Stimulated activated CD4-positive, alpha-beta T cell treated with anti-CD3 and anti-CD28 coated beads, Interleukin-4, amount 100 ng/mL, for 4 hours (primary cell): ENCODE measurements at places on chromosomes 1 and 21.

DNA sequence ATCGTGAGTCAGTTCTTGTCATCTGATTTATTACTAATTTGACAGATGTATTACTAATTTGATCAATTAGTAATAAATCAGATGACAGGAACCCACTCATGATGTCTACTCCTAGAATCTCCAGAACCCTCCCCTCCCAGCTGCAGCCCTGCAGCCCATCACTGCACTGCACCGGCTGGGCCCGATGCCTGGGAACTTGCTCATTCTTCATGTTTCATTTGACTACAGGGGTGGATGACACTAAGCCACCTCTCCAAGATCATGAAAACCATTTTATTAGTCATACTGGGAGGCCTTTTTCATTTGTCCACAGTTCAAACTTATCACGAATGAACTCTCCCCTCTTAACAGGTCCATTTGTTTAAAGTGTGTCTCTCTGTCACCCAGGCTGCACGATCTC lies 41.0 kb downstream of the KCNH1 start:
- no peak for DNase-seq

GRCh38 chr1:98964198-98964597 lies 40.5 kb downstream of the PLPPR5 start:
- no peak for DNase-seq

DNA sequence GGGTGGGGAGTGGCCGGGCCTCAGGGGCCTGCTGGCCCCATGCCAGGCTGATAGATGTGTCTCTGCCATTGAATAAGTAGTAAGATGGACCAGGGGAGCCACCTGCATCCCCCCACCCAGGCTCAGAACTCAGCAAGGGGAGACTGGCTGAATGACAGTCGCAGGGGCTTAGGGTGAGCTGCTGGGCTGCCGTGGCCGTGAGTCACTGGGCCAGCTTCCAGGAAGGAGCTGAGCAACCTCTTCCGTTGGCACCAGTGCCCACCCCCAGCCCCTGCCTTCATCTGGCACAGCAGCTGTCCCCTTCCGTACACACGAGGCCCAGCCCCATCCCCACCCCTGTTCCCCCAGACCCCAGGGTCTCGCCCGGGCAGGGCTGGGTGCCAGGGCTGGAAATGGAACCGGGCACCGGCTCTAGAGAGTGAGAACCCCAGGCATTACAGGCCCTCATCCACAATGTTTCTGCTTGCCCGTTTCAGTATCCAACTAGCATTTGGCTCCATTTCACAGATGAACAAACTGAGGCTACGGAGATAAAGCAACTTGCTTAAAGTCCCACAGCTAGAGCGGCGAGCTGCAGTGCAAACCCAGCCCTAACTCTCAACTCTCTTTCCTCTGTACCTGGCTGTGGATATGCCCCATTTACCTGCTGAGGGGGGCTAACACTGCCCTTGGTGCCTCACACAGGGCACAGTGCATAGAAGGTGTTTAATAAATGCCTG lies 10.2 kb downstream of the WNT4 start:
- no peak for DNase-seq

DNA sequence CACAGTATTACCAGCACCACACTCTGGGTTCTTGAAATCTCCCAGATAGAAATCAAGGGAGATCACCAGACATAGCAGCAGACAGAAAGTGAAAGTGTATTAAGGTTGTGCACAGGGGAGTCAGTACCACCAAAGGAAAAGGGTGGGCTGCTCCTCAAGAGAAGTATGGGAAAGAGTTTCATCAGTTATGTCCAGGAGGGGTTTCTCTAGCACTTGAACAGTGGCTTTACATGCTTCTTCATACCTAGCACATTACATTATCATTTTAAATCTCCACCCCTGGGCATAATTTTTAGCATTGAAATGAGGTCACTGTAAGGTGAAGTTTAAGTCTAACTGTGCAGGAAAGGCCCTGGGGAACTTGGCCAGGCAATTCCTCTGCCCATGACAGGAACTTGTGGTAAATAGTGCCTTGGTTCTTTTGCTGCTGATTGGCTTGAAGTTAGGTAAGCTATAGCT lies 601.0 kb downstream of the NUF2 start:
- DNase-seq, result no peak
